Stimulated activated CD8-positive, alpha-beta memory T cell treated with anti-CD3 and anti-CD28 coated beads, Interleukin-15, amount 100 ng/mL, for 24 hours (primary cell): ENCODE measurements at places on chromosomes 6 and 20.

DNA sequence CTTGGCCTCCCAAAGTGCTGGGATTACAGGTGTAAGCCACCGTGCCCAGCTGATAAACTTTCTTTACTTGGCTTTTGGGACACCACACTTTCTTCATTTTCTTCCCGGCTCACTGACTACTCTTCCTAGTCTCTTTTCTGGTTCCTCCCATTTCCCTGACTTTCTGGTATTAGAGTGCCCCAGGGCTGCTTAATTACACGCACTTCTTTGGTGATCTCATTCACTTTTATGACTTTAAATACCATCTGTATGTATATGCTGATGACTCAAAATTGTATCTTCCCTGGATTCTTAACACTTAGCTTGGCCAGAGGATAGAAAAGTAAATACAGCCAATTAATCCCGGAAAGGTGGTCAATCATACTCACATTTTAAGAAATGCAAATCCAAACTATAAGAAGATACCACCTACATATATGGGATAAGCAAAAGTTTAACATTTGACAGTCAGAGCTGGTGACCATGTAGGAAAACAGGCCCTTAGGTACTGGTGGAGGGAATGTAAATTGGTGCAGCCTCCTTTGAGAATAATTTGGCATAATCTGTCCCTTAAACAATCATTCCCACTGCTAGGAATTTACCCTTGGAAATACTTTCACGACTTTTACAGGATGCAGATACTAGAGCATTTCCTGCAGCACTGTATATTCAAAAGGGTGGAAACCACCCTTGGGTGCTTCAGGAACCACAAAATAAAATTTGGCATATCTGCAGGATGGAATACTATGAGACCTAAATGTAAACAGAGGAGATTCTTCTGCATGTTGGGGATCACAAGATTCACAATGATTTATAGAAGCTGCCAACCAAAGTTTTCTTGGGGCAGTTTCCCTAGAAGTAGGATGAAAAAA is 9.4 kb upstream of the NANP start:
- no peak for DNase-seq

DNA sequence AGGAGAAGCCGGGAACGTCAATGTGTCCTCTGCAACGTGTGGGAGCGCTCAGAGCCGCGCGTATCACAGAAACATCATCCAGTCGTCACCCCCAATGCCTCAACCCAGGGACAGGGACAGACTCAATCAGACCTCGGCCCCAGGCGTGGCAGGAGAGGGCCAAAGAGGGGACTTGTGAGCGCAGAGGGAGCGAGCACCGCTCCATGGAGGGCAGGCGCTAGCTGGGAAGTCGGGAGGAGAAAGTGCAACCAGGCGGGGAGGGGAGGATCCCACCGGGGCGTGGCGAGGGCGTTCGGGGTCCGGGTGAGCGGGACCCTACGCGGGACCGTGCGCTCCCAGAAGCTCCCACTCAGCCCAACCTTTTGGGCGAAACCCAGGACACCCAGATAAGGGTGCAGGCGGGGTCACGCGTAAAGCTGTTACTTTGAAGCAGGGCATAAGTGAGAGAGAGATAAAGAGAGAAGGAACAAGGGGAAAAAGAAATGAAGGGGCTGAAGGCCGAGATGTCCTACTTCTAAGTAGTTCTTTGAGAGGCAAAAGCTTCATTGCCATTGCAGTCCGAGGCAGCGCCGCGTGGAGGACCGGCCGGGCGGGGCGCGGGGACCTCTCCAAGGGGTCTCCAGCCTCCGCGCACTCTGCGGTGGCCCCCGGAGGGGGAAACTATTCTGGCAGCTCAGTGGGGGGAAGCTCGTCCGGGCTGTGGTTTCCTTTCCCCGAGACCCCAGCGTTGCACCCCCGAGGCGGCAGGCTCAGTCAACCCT is 862 bp upstream of the SOBP start:
- no peak for DNase-seq

DNA sequence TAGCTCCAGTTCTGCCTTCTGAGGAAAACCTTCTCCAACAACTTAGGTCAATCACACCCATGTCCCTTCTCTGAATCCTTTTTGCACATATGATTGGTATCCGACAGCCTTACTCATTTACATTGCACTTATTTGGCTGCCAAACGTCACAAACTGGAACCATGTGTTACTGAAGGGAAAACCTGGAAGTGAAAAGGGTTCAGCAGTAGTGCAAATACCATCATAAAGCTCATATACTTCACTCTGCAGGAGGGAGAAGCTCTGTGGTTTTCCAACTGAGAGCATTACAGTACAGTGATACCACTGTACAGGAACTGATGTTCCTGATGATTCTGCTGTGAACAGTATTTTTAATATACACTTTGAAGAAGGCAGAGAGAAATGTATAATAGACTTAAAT is 87.8 kb downstream of the SLC16A10 start:
- DNase-seq = no peak

DNA sequence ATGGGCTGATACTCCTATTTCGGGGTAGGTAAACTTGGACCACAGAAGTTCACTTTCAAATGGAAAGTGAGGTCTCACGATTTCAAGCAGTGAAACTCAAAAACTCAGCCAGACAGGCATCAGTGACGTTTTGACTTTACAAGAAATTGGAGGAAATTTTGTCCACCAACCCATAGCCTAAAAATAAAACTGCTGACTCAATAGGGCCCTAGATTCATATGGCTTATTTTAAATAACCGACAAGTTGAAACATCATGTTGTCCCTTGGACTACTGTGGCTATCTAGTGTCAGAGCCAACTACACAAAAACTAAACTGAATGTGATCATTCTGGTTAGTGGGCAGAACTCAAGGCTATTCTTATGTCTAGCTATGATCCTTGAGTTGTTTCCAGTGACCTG is 486.3 kb downstream of the GRIK2 start:
- no peak for DNase-seq

GRCh38 chr6:15023448-15023847 is 222.4 kb upstream of the JARID2 start:
- no peak for DNase-seq
